Osteoblast (primary cell): ENCODE measurements at places on chromosomes 1 and 21. TPM values are rescaled to one million over a fixed set of nuclear protein-coding genes. Genes with fewer than 3 reads are reported as not detected.
A peak's percentile ranks its signal among the peaks of the same experiment; 100 is the strongest.

CHAF1B gene
- 1.8 and 2.4 TPM in 2 replicates for total RNA-seq

DNA sequence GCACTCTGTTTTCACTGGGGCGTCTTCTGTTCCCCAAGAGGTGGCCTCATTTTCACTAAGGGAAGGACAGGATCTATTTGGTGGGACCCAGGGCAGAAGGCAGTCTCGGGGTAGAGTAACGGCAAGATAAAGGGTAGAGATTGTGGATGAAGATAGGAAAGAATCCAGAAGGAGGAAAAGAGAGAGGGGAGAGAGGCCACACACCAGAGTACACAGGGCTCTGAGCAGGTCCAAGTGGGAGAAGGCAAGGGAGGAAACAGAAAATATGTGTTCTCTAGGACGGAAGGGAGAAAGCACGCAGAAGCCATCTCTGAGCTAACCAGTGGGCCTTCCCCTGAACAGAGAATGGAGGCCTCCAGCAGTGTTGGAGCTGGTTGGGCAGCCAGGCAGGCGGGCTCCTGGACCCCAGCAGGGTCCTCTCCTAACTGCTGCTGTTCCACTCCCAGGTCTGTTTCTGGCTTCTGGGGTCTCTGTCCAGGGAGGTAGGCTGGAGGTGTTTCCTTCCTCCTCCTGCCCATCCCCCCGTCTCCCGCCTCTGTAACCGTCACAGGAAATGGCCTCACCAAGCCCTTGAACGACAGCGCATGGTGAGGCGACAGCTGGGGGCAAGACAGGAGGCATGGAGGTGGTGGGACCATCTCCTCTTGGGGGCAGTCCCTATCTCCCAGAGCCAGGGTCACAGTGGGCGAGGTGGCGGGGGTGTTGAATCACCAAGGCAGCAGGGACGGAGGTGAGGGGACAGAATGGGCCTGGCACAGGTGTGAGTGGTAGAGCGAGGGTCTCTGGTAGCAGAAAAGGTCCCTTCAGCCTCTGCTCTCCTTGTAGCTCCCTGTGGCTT lies 649 bp downstream of the PTPN7 start:
- DNase-seq, result no peak

- DNase-seq, result peak; percentile 27
Observed at GRCh38 chr1:224564454-224565084, 51.5 kb upstream of the CNIH3 start.

GRCh38 chr1:10632691-10633090 lies 157.9 kb downstream of the PEX14 start:
- peak; percentile 81 for DNase-seq

HSPB7 gene
- 4.1 and 6.9 TPM in 2 replicates for total RNA-seq

DNA sequence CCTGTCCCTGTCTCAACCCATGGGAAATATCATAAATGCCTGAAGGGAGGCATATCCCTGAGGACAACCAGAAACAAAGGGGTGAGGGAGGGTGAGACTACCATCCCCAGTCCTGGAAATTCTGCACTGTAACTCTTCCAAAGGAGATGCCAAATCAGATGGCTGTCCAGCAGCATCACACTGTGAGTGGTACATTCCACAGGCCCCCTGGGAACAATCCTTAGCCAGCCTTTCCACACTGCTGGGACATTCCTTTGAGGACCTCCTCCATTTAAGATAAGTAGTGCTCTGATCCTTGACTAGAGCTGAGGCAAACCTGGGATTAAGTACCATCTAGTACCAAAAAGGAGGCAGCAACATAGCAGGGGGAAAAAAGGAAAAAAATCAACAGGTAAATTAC lies 10.7 kb downstream of the IVL start:
- no peak for DNase-seq

DNA sequence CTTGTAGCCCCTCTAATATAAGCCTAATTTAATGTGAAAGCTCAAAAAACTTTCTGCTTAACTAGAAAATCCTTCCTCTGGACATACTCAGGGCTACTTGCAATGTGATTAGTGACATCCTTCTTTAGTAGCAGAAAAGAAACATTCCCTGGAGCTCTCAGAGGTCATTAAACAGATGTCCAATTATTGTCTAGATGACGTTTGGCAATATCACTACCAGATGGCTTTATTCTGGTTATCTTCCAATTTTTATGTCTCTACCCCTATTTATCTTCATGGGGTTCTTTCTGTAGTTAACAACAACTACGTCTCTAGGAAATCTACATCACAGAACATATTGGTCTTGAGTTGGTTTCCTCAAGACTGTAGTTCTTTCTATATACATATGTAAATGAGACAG lies 44.2 kb downstream of the CTH start:
- no peak for DNase-seq

LCE2B gene
- not detected in 2 replicates for total RNA-seq
